T-helper 1 cell (primary cell): ENCODE measurements at places on chromosomes 12 and 14.

DNA sequence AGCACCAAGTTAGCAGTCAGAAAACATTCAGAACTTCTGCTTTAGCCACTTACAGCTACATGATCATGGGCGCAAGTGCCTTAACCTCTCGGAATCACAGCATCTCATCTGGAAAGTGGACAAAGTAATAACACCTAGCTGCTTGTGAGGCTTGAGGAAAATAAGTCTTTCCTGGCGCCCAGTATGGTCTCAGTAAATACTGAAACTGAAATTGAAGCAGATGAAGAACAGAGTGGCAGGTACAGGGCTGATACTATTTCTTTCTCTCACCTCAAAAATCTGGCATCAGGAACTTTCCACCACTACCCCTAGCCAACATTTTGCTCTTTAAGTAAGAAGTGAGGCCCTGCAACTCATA lies 129.7 kb upstream of the FUT8 start:
- DNase-seq, result no peak

DNA sequence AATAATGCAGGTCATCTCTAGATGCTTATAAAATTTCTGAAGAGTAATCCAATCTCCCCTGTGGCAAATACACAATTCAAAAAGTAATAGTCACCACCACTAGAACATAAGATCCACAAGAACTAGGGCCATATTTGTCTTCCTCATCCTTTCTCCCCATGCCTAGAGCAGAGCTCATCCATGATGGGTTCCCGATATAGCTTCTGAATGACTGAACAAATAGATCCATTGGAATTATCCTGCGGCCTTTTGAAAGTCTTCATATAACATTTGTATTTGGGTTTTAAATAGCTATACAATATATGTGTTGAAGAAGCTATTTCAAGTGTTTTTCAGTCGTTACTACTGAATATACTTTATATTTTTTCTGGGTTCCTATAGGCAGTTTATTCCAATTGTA lies 5.7 kb downstream of the DCN start:
- DNase-seq, result no peak

DNA sequence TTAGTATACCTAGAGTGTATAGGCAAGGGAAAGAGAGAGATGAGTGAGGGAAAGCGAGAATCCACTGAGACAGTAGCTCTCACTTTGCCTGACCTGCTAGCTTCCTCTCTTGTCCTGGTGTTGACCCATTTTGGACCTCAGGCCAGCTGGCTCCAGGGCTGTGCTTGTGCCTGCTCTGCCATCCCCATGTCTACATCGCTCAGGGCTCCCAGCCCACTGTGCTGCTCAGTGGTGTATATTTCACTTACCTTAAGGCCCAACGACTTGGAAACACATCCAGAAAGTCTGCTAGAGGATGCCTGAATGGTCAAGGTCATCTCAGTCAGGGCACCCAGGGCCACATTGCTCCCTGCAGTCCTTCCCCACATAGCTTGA lies 964 bp upstream of the SERPINA4 start:
- no peak for DNase-seq

DNA sequence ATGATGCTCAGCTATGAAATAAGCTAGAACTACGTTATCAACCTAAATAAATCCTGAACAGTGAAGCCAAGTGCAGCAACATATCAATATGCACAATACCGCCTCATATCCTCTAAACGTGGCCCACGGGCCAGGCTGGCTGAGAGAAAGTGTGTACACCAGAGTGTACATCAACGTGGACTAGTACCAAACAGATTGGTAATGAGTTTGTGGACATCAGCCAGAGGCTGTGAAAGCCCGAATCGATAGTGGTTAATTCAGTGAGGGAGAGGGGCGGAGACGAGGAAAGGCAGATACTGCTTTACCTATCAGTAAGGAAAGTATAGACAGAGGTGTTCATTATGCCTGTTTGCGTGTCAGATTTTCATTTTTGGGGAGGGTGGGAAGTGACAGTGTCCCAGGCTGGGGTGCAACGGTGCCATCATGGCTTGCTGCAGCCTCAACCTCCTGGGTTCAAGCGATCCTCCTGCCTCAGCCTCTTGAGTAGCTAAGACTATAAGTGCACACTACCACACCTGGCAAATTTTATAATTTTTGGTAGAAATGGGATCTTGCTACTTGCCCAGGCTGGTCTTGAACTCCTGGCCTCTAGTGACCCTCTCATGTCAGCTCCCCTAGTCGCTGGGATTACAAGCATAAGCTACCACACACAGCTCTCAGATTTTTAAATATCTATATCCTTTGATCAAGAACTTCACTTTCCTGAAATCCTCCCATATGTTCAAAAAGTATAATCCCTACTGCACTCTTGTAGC lies 50.1 kb downstream of the ANAPC7 start:
- DNase-seq, result no peak

DNA sequence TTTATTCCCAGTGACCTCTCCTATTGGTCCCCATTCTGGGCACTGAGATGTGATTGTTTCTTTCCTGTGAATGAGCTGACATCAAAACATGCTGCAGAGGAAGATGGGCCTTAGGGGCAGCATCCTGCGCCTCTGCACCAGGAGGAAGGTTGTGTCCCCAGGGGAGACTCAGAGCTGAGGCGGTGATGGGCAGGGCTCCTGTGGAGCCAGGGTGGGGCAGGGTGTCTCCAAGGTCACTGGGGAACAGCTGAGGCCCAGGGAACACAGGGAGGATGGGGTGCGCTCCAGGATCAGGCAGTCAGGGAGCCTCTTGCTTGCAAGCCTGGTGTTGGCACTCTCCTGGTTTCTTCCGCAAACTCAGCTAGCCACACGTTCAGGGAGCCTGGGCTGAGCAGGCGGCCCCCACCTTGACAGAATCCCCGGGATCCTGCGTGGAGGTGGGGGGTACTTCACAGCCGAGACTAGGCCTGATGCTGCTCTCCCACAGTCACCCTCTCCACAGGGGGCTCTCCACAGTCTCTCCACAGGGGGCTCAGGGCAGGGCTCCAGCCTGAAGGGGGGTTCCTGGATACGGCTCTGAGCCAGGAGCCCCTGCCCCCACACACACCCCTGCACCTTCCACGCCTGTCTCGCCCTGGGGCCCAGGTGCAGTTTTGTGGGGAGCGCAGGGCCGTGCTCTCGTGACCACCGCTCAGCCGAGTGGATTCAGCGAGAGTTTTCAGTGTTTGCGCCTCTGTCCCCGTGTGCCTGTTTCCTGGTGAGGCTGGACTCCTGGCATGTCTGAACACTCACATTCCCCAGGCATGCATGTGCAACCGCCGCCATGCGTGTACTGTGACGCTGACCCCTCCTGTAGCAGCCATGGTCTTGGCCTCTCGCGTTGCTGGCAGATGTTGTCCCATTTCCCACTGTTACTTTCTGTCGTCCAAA lies 264.7 kb downstream of the SEC23A start:
- DNase-seq, result no peak

DNA sequence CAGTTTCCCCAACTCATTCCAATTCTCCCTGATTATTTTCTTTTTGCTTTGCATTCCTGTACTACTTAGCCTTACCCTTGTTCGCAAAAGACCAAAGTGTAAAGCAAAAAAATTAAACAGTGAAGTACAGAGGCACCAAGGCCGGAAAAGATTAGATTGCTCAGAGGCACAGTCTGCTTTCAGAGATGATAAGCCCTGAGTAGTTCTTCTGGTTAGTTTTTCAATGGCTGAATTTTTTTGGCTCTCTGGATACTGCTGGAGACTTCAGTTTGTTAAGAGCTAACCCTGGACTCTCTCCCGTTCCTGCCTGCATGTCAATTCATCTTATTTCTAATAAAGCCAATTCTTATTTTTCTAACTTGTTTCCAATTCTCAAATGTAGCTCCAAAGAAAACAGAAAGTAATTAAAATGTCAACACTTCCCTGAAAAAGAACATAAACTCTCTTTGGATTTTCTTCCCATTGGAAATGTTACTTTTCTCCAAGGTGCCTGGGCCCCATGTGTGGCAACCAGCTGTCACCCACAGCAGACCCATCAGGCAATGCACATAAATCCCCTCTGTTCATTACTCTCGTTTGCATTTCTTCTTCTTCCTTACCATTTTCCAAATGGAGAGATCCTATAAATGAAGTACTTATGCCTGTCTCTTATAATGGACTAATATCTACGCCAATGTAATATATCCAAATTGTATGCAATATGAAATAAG lies 142.8 kb downstream of the BTG1 start:
- no peak for DNase-seq

GRCh38 chr14:85295318-85295717 lies 234.6 kb upstream of the FLRT2 start:
- DNase-seq, result no peak

DNA sequence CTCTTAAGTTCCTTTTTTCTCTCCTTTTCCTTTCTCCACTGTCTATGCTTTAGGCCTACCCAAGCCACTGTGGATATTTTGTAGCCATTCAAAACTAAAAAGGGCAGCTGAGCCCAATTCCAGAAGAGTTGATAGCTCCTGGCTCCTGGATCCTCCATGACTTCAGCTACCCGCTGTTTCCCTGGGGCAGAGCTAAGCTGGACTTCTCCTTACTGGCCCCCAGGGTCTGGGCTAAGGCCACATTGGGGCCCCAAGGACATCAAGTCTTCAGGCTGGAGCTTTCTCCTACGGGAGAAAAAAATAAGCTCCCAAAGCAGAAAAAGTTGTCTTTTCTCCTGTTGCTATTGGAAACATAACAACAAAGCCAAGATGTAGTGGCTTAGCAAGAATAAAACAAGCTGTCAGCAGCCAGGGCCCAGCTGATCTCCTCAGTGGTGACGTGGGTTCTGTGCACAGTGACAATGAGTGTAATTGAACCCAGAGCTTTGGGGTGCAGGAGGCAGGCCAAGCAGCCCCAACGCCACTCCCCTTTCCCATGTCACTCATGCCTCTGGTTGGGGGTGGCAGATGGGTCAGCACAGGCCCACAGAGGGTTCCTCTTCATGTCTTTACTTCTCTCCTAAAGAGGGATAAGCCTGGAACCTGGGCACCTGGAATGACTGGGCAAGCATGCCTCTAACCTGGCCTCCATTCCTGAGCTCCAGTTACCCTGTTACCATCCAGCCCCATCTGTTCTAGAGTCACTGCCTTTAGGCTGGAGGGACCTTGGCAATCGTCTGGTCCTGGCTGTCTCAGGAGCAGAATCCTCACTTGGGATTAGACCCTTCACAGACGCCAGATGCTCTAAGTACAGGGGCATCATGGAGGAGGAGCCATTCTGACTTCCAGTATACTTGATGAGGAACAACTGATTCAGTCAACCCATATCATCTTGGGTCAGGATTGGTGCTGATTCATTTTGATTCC lies 171.2 kb downstream of the ZFP36L1 start:
- no peak for DNase-seq

- no peak for DNase-seq
These were observed 70.5 kb downstream of the GPR65 start for GRCh38 chr14:88075269-88075981.

GRCh38 chr14:101017806-101018560 lies 114.5 kb upstream of the RTL1 start:
- DNase-seq, result no peak

DNA sequence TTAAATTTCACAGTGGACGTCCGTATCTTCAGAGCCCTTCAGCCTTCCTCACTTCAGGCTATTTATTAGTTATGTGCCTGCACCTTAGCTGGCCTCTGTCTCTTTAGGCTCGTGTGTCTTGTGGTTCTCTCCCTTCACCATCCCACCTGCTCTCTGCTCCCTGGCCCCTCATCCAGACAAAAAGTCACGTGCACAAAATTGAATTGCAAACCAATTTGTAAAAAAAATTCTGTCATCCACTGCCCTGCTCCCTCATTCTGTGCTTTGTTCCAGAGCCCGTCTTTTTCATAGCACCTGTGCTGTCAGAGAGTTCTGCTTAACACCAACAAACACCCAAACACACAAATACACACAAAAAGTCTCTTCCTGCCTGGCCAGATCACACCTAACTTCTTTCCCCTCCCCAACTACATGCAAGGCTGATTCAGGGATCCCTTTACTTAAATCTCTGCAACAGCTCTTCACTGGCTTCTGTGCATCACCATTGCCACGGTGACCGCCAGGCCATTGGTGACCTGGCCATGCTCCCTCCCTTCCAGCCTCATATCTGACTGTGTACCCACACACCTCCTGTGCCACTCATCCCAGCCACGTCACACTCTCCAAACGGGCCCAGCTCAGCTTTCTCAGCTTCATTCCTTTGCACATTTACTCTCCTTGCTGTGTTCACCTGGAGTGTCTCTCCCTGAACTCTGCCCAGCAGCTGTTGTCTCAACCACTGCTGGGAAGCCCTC lies 205.7 kb downstream of the TTC8 start:
- no peak for DNase-seq

GRCh38 chr14:34126586-34126985 lies 175.7 kb upstream of the EGLN3 start:
- no peak for DNase-seq

DNA sequence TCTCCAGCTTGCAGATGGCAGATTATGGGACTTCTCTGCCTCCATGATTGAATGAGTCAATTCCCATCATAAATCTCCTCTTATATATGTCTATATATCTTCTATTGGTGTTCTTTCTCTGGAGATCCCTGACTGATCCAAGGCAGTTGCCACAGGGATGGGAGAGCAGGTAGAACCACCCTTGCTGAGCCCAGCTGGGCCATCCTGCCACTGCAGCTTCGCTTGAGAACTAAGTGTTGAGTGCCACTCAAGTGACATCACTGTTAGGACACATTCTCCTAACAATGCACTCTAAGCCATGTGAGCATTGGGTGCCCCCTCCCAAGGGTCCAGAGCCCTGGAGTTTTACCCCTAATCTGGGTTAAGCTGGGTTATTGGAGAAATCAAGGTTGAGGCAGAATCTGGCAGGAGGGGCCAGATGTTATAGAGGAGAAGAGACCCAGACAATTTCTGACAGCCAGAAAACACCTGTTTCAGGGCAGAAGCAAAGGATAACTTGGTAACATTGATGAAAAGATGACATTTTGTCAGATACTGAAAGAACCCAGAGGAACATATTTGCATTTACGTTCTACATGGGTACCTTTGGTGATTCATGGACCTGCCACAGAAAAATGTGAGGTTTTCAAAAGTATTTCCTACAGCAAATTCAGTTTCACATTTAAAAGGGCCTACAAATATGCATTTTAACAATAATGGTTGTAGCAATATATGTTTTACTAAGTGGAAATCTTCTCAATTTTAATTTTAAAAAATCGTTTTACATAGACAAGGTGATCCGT lies 57.2 kb upstream of the MAX start:
- DNase-seq, result no peak

DNA sequence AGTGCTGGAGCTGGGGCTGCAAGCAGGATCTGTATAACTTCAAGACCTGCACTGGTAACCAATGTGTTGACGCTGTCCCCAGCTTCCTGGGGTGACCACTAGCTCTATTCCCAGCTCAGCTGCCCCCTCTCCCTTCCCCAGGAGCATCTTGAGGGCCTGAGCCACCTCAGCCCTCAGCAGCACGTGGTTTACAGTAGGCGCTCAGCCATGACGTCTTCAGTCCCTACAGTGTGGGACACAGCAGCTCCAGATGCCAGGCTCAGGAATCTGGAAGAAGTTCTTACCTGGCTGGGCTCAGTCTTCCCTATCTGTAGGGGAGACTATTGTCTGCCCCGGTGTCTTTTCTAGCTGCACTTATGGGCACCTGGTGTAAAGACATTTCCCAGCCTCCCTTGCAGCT lies 8.6 kb downstream of the SDS start:
- DNase-seq, result no peak
